Liver (tissue), 10 donors: ENCODE measurements at places on chromosomes 3 and 15. TPM values are rescaled to one million over a fixed set of nuclear protein-coding genes. Genes with fewer than 3 reads are reported as not detected.
A peak's percentile ranks its signal among the peaks of the same experiment; 100 is the strongest.

GPR149 gene
- not detected for polyA plus RNA-seq

- no peaks in the 10 kb centered on the region for H3K27me3 ChIP-seq
- no peak overlapping the region for H3K4me3 ChIP-seq
- no peak for DNase-seq
- H3K4me1 ChIP-seq: no peaks in the 10 kb centered on the region
- no peaks in the 10 kb centered on the region for H3K36me3 ChIP-seq
- H3K27ac ChIP-seq: no peak overlapping the region
Measured at GRCh38 chr15:40992241-40992741, 39.0 kb downstream of the CHAC1 start.

DNA sequence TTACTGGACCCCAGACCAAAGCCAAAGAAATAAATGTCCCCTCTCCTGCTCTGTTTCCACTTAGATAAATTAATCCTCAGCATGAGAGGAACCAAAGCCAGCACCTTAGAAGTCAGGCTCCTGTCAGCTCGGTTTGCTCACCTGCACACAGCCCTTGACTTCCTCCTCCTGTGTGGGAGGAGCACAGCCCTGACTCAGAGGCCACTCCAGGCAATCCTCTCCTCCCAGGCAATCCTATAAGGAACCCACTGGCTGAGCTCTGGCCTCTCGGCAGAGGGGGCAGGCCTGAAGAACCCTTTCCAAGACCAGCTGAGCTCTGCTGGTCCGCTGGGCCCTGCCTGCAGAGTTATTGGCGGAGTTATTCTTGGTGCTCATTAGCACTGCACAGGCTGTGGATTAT lies 30.8 kb downstream of the LIPC start:
- DNase-seq: no peak
- H3K27me3 ChIP-seq: no peaks in the 10 kb centered on the region
- peaks cover 65% of the 10 kb centered on the region for H3K4me1 ChIP-seq

- H3K27me3 ChIP-seq: no peaks in the 10 kb centered on the region
- peak; percentile 50 for DNase-seq
- no peak overlapping the region for H3K4me3 ChIP-seq
- H3K4me1 ChIP-seq: no peaks in the 10 kb centered on the region
- no peaks in the 10 kb centered on the region for H3K36me3 ChIP-seq
- no peak overlapping the region for H3K27ac ChIP-seq
Measured at GRCh38 chr15:45714590-45715488, 80.0 kb downstream of the SQOR start.

DNA sequence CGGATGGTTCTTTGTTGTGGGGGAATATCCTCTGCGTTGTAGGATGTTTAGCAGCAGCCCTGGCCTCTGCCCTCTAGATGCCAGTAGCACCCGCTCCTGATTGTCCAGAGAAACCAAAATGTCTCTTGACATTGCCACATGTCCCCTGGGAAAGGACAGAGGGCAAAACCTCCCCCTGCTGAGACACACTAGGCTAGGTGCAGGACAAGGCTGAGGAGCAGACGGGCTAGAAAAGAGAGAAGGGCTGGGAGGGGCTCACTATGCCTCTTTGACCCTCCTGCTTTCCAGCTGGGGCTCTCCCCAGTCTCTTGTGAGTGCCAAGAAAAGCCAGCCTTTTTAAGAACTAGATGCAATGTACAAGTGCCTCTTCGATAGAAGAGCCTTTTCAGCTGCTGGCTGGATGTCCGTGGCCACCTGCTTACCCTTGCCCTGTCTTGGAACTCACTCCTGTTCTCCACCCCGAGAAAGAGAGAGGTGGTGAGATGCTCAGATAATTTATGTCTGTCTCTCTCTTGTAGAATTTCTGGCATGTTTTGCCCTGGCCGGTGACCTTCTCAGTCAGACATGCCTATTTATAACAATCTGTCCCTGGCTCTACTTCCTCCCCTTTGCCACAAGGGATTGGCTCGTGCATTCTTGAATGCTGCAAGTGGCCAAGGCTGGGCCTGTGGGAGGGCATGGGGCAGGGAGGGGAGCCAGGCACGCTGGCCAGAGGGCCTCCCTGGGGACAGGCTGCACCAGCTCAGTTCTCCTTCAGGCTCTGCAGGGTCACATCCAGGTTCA lies 142.6 kb downstream of the RPLP1 start:
- no peak for DNase-seq
- H3K36me3 ChIP-seq: no peaks in the 10 kb centered on the region
- H3K4me1 ChIP-seq: peaks cover 11% of the 10 kb centered on the region
- H3K27me3 ChIP-seq: no peaks in the 10 kb centered on the region

GRCh38 chr15:81491414-81492096 lies 117.5 kb upstream of the TMC3 start:
- H3K4me1 ChIP-seq: no peaks in the 10 kb centered on the region
- DNase-seq: no peak
- H3K27me3 ChIP-seq: no peaks in the 10 kb centered on the region
- no peak overlapping the region for H3K4me3 ChIP-seq
- no peaks in the 10 kb centered on the region for H3K36me3 ChIP-seq
